ENCODE measurements at places on chromosomes 12 and 14.

GRCh38 chr12:6072302-6072752 is 52.1 kb downstream of the VWF start:
- DNase-seq = no peak

GRCh38 chr12:92404921-92405320 is 259.3 kb upstream of the BTG1 start:
- no peak for DNase-seq

GRCh38 chr12:39372929-39373328 is 70.0 kb downstream of the KIF21A start:
- DNase-seq = no peak

DNA sequence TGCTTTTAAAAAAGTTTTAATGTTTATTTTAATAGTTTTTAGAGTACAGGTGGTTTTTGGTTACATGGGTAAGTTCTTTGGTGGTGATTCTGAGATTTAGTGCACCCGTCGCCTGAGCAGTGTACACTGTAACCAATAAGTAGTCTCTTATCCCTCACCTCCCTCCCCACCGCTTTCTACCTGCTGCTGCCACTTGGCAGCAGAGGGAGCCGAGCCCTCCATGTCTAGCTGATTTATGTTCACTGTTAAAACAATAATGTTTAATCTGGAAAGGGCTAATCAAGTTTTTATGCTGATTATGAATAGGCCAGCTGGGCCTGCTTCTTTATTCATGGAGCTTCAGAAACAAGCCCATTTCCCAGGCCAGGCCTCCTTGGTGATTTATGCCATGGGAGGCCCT is 73.1 kb downstream of the ADCK1 start:
- DNase-seq = no peak

- DNase-seq = no peak
These were observed 2.0 kb upstream of the MYH7 start for GRCh38 chr14:23437133-23438100.

GRCh38 chr14:72510566-72510965 is 383.3 kb downstream of the DPF3 start:
- DNase-seq = no peak

- no peak for DNase-seq
These were observed 10.2 kb upstream of the NYNRIN start for GRCh38 chr14:24388474-24389179.

GRCh38 chr12:124466216-124467128 is 100.9 kb downstream of the NCOR2 start:
- peak; percentile 78 for DNase-seq

DNA sequence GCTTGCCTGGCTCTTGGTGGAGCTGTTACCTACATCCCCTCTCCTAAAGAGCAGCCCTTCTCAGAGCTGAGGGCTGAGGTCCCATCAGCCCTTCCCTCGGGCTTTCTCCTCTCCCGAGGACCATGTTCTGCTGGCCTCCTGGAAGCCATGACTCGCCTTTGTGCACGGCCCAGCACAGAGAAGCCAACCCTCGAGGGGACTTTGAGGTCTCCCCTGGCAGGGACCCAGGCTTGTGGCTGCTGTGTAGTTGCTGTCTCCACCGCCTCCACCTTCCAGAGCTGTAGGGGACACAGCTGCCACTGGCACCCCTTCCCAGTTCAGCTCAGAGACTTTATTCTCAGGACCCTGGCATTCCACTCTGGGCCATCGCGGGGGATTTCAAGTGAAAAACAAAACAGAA is 22.9 kb upstream of the CCND2 start:
- DNase-seq = no peak

DNA sequence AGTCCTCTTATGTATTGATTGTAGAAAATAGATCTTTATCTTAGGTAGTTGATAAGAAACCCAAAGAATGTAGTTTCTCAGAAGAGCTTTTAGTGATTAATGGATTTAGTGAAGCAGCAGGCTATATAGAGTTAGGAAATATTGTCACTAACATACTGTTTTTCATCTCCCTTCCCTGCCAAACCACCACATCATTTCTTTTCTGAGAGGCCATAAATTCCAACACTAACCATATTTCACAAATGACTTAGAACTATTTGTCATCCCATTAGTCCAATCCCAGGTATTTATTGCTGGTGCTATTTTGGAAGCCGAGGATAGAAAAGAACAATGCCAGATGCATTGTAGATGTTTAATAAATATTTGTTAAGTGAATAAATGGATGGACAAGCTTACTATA is 185.7 kb downstream of the KICS2 start:
- DNase-seq = no peak

DNA sequence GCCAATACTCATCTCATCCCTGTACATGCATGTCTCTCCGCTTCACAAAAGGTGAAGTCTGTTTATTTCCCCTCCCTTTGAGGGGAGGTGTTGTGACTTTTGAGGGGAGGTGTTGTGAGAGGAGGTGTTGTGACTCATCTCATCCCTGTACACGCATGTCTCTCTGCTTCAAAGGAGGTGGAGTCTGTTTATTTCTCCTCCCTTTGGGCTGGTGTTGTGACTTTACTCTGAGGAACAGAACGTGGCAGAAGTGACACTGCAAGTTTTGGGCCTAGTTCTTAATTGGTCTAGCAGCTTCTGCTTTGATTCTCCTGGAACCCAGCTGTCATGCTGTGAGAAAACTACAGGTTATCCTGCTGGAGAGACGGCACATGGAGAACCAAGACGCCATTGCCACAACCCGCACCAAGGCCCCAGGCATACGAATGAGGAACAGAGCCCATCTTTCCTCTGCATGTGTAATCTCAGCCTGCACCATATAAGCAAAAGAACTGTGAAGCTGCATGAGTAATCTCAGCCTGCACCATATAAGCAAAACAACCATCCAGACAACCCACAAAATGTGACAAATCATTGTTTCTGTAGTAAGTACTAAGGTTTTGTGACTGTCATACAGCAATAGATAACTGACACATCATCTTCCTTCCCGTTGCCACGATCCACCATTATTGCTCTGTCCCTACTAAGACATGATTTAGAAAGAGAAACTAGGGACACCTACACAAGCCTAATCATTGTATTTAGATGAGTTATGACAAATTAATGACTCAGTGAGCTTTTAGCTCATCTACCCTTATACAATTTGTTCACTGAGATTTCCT is 30.0 kb downstream of the GALNT4 start:
- DNase-seq = no peak

DNA sequence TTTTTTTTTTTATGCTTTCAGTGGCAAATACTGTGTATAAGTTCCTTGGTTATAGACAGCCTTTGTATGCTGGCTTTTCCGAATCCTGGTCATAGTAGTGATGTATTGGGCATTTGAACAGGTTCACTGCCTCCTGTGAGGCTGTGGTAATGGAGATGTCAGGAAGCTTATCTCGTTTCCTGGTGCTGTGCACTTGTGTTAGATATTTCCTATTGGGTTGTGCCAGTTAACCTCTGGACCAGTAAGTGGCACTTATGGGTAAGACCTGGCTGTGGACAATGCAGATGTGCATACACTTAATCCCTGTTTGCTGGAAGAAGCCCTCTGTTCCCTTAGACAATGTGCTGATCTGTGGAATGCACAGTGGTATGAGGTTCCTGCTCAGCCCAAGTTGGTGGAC is 135.4 kb upstream of the KITLG start:
- no peak for DNase-seq

DNA sequence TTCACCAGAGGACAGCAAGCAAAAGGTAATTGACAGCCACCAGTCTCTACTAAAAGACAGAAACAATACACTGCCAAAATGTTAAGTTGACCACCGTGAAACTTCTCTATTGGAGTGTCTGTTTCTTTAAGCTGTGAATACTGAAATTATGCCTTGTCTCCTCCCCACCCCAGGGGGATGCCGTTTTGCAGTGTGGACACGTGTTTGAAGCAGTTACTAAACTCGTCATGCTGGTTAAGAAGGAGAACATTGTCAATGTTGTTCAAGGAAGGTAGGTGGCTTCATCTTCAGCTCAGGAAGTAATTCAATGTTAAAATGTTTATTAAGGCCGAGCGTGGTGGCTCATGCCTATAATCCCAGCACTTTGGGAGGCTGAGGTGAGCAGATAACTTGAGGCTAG is 32.8 kb downstream of the KCTD10 start:
- no peak for DNase-seq

- DNase-seq = no peak
These were observed 65.1 kb downstream of the TRAFD1 start for GRCh38 chr12:112190231-112191025.

DNA sequence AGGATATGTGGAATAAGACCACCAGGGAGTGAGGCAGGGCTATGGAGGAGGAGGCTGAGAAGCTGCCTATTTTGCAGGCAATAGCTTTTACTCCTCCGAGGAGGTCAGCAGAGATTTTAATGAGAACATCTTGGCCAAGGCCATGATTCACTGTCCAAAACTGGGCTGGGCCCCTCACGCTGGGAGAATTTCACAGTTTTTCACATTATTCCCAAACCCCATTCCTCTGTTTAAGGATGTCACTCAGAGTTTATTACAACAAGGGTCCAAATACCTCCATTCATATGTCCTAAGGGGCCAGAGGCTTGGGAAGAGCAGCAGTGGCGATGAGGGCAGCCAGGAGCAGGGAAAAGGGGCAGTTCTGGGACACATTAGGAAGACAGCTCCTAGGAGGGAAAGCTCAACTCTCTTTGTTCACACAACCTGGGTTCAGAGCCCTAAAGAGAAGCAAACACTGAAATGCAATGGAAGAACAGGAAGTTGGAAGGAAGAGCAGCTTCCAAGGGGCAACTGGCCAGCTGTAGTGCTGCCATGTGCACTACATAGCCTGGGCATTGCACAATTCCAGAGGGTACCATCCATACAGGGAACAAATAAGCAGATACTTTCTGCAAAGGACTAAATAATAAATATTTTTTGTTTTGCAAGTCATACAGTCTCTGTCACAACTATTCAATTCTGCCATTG is 283.2 kb downstream of the NUAK1 start:
- no peak for DNase-seq

DNA sequence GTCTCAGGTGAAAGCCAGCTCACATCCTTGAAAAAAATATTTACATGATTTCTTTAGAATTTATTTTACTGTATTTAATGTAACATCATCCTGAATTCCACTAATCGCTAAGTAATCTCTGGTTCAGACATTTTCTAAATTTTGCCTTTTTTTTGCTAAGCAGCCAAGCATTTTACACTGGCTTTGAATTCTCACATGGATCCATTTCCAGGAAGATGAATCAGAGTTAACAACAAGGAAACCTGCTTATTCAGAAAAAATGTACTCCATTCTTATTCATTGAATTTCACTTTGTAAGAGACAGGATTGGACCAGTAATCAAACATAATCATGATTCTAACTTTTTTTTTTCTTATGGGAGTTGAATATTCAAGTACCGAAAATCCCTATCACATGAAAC is 1785.1 kb upstream of the FLRT2 start:
- no peak for DNase-seq

DNA sequence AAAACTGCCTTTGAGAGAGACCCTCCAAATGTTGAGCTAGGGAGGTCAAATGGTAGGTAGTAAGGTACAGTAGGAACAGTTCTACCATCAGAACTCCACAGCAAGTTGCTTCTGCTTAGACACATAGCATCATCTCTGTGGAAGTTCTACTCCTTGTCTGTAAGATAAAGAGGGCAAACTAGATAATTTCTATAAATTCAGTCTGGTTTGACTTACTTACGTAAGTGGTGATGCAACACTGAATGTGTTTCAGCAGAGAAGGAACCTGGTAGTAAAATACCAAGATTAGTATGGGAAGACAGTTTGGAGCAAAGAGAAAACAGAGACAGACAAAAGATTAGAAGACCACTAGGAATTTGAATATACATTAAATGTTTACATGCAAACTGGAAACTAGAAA is 42.0 kb downstream of the KITLG start:
- no peak for DNase-seq

DNA sequence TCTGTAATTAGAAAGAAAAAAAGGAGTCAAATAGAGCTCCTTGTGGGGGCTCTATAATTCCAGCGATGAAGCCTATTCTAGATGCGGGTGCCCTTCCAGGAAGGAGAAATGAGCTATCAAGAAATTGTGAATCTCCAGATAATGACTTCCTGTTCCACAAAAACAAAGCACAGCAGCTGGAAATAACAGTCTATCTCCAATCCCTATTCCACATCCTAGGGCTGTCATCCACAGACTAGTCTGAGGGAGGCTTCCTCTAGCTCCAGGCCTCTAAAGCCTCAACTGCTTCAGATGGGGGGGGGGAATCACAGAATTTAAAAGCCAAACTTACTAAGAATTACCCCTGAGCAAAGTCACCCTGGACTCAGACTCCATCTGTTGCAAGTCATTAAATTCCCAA is 77.4 kb upstream of the GTF2A1 start:
- DNase-seq = no peak

DNA sequence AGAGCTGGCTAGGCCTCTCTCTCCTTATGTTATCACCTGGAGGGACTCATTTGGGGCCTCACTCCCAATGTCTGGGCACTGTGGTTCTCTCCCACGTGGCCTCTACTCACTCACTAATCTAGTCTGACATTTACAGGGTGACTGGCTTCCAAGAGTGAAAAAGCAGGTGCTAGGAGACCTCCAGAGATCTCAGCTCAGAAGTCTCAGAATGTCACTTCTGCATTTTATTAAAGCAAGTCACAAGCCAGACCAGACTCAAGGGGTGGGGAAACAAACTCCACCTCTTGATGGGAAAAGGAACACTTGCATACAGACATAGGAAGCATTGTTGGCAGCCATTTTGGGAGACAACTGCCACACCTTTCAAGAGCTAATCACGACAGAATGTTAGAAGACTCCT is 175.9 kb downstream of the MON2 start:
- DNase-seq = no peak

DNA sequence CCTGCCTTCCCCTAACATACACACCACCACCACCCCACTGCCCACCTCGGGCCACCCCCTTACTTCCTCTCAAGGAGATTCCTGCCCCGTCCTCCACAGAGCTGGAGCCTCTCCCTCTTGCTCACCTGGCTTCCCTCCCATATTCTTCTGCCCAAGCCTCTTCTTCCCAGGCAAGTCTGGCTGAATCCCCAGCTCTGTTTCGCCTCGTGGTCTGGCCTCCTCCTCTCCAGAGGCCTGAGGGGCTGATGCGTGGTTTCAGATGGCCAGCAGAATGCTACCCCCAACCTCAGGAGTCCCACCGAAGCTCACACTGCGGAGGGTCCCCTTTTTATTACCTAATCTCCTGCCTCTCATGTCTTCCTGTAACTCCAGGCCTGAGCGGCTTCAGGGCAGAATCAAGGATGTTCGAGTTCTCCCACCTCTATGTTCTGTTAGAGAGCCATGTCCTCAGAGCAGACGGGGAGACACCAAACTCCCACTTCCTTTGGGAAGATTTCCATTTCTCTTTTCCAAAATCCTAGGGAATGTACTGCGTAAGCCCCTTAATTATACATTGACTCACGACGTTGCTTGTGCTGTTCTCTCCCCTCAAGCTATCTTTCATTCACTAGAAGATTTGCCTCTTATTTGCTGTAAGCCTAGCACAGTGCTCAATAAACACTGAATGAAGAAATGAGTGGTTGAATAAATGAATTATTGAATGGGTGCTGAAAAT is 33.9 kb upstream of the LTBP2 start:
- DNase-seq = no peak
